Activated CD8-positive, alpha-beta memory T cell treated with anti-CD3 and anti-CD28 coated beads for 4 hours (primary cell): ENCODE measurements at places on chromosomes 12 and 14.

DNA sequence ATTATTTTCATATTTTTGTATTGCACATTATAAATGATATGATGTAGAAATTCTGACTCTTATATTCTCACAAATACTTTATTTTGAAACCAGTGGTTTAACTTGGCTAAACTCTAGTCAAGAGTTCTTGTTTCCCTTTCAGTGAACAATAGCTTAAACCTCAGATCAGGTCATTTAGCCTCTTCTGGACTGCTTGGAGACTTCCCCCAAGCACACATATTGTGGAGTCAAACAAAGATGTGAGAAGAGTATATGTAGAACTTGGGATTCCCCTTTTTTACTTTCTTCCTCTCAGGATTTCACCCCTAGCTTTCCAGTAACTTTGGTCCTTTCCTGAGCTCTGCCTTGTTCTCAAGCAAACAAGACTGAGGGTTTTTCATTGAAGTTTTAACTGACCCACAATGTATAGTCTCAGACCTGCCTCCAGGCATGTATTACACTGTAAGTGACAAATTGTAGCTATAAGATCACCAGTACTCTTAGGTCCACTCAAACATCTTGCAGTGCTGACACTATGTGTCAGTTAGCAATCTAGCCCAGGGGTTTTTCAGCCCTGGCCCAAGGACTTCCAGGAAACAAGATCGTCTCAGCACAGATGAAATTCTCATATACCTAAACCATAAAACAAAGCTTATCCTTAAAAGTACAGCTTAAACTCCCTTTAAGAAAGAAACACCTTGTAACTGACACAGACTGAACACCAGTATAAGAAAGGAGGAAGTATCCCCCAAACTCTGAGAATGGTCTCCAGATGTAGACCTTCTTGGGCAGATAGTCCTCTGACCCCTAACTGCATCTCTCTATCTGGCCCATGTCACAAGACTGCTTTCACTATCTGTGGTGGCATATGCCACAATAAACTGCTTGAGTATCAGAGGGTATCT, 98.6 kb downstream of the SLC6A15 start:
- no peak for DNase-seq

GRCh38 chr12:112252184-112252583, 126.8 kb downstream of the TRAFD1 start:
- no peak for DNase-seq

DNA sequence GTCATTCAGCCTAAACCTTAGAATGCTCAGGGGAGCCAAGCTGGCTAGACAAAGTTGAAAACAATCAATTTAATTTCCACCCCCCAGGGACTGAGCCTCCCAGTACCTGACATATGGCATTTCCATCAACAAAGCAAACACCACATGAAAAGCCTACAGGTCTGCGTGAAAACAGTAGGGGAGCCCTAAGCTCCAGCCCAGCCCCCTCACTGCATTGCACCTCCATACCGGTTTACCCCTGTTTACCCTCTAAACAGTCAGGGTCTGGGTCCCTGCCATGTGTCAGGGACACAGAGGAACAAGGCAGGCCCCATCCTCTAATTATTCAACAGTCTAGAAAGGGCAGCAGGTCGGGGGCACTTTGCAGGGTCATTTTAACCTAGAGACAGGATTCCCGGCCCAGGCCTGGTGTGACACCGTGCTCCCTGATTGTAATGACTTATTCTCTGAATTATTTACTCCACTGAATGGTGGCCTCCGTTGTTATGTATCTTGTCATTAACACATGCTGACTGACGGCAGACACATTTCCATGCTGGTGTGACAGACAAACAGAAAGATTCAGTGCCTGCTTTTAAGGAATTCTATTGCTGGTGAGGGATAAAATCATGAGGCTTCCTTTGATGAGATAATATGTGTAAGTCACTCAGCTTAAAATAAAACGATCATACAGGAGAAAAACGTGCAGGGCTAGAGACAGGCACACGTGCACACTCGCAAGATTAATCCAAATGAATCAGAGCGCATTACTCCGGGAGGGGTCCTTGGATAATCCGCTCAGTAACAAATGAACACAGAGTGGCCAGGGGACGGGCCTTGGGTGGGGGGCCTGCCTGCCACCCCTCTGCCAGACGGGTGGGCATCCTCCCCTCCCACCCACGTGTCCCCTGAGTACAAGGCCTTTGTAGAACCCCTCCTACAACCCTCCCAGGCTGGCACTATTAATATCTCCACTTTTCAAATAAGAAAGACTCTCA, 23.2 kb downstream of the CCDC88C start:
- DNase-seq: no peak

- DNase-seq: no peak
Measured at GRCh38 chr14:68938271-68939150, 40.6 kb downstream of the ACTN1 start.

- no peak for DNase-seq
Measured at GRCh38 chr12:75706786-75707605, 195.6 kb upstream of the KRR1 start.

- DNase-seq: no peak
Measured at GRCh38 chr14:102020058-102020971, 55.9 kb downstream of the DYNC1H1 start.

DNA sequence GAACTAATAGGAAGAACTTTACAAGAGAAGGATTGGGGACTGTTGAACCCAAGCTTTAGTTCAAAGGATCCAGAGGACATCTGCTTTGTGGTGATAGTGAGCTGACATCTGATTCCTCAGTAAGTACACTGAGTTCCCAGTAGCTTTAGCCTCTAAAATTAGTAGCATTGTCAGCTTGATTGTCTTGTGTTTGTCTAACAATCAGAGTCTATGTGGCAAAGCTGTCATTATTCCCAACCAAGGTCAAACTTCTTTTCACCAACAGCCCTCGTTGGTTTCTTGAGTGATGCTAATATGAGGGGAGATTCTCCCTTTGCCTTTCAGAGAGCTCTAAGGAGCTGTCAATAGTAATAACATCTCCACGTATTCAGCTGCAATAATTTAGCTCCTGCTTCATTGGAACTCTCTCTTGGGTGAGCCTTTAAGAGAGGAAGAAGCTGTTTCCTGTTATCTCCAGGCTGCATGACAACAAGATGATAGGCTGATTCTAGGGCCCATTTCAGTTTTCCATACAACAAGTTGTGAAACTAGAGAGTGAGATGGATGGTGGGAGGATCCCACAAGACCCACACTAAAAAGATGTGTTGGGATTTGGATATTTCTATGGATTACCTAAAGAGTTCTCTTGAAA, 46.7 kb downstream of the TGFB3 start:
- DNase-seq: no peak

DNA sequence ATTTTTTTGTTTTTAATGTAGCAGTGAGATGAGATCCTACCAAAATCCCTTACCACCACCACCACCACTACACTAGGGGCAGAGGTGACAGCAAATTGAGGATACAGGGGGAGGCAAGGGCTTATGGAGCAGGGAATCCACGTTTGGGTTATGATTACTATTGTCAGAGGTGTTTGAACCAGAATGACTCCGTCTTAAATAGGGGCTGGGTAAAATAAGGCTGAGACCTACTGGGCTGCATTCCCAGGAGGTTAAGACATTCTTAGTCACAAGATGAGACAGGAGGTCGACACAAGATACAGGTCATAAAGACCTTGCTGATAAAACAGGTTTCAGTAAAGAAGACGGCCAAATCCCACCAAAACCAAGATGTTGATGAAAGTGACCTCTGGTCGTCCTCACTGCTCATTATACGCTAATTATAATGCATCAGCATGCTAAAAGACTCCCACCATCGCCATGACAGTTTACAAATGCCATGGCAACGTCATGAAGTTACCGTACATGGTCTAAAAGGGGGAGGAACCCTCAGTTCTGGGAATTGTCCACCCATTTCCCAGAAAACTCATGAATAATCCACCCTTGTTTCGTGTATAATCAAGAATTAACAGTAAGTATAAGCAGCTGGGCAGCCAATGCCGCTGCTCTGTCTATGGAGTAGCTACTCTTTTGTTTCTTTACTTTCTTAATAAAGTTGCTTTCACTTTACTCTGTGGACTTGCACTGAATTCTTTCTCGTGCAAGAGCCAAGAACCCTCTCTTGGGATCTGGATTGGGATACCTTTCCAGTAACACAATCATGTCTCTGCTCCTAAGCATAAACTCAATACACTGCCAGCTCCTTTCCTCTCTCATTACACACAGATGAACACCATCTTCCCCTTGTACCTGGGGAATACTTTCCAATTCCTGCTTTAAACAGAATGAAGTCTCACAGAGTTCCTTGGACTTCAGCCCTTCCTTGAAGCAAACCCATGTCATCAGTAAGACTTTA, 16.7 kb upstream of the CRY1 start:
- no peak for DNase-seq

DNA sequence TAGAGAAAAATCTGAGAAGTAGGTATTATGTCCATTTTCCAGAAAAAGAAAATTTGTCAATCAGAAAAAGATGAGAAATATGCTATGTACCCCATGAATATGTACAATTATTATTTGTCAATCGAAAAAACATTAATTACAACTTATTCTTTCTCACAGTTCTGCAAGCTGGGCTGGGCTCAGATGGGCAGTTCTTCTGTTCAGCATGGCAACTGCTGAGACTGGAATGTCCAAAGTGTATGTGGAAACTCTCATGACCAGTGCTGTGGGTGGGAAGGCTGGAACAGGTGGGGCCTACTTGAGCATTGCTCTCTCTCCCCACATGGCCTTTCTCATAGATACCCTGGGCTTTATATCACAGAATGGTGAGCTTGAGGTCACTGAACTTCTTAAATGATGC, 450.3 kb upstream of the TBX3 start:
- no peak for DNase-seq

DNA sequence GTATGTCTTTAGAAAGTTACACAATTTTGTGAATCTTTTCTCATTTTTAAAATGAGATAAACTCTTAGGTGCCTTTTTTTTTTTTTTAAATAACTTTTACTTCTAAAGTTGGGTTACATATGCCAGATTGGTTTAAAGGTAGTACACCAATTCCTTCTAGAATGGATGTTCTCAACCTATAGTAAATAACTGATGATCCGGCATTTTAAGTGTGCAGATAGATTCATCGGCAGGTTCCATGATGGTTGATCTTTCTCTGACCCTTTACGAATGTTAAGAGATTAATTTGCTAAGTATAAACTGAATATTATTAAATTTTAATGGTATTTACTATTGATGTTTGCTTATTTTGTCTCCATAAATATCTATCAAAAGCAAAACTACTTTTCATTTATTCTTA, 8.3 kb downstream of the AP5M1 start:
- DNase-seq: no peak

DNA sequence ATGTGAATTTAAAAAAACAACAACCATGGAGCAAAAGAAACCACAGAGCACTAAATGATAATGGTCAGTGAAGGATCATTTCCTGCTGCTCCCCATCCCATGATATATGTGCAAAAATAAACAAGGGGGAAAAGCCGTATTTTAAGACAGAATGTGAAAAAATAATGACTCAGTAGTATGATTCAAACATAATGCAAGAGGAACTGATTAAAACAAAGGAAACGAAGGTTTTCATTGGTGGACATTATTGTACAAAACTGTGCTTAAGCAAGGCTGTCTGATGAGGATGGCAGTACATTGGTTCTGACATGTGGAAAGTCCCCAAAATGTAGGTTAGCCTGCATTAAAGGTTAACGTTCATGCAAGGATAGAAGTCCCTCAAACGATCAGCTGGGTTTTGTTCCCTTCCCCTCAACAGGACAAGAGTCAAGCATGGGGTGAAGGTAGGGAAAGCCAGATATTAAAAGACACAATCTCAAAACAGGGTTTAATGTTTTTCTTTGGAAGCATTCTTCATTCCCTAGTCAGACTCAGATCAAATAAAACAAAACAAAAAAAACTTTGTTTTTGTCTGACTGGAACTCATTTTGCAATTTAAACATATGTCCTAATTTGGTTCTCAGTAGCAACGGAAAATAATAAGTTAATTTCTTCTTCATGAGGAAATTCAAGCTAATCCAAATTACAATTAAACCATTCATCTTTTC, 26.3 kb upstream of the PTGDR start:
- no peak for DNase-seq

DNA sequence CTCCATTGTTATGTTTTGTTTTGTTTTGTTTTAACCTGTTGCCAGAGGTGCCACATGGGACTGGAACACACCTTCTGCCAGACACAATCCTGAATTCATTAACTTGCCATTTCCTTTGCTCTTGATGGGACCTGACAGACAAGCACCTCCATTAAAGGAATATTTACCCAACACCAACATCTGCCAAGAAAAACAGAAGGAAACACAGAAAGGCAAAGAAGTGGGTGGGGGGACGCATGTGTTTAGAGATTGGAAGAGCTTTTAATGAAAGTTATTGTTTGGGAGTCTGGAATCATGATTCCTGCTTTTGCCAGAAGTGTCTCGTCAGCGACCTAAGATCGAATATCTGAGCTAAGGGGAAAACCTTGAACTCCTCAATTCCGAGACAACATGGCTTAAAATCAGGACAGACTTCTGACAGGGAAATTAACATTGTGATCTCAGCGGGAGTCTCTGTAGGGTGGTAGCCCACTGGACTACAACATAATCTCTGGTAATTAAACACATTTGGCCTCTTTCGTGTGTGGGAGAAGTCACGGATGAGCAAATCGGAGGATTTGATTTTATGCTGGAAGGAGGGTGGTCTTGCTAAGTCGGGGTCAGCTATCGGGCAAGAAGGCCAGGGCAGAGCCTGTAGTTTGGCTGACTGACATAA, 210.4 kb upstream of the FAR2 start:
- no peak for DNase-seq

GRCh38 chr14:105421723-105422615, 2.3 kb downstream of the MTA1 start:
- DNase-seq: no peak

- no peak for DNase-seq
Measured at GRCh38 chr14:95291859-95292542, 27.7 kb downstream of the CLMN start.

DNA sequence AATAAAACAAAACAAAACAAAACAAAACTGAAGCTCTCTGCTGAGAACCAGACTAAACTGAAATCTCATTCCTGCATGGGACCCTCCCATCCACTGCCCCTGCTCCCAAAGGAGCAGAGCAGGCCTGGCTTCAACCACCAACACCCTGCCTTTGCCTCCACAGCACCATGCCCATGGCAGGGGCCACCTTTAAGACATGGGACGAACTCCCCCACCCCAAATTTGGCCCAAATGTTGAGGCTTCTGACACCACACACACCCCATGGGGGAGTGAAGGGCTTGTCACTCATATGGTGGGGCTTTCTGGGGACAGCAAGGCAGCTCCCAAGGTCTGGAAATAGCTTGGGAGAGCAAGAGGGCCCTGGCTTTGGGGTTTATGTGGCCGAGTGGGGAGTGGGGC, 177.2 kb downstream of the KIF26A start:
- DNase-seq: no peak

DNA sequence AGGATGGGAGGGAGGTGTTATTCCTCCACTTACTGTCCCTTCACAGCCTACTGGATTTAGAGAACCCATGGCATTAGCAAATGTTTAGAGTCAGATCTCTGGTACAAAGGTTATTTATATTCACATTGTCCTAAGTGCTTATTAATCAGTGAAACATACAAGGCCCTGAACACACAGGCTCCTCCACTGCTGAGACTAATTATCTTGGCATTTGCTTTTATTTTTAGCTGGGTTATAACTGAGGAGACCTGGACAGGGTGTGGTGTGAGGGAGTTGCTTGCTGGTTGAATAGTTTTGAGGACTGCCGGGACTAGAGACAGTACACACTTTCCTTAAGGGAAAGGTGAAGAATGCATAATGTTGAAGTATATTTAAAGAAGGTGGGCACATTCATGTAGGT, 77.5 kb downstream of the FIGNL2 start:
- DNase-seq: no peak
